ENCODE measurements at places on chromosomes 11 and 22. TPM values are rescaled to one million over a fixed set of nuclear protein-coding genes. Genes with fewer than 3 reads are reported as not detected.

OR6T1 gene
- not detected for total RNA-seq

TRIM6 gene
- total RNA-seq, result 1.3 TPM

BIRC2 gene
- total RNA-seq, result 30.3 TPM

GAL3ST1 gene
- not detected for total RNA-seq

OR8D4 gene
- not detected for total RNA-seq

TIGD3 gene
- 0.13 TPM for total RNA-seq

PKNOX2 gene
- not detected for total RNA-seq

MIAT gene
- 0.16 TPM for total RNA-seq

OR8G5 gene
- total RNA-seq, result not detected

GP1BB gene
- 0.65 TPM for total RNA-seq

CEND1 gene
- total RNA-seq, result not detected

BBOX1 gene
- not detected for total RNA-seq

UBQLNL gene
- total RNA-seq, result not detected

TMEM86A gene
- total RNA-seq, result 4.2 TPM

OR51Q1 gene
- not detected for total RNA-seq

MTA2 gene
- 185 TPM for total RNA-seq

PARVA gene
- 32.7 TPM for total RNA-seq

F2 gene
- total RNA-seq, result not detected

PGA4 gene
- not detected for total RNA-seq

CSTPP1 gene
- 6.6 TPM for total RNA-seq

GNG3 gene
- not detected for total RNA-seq

PGAP2 gene
- total RNA-seq, result 6.8 TPM

CLCF1 gene
- total RNA-seq, result 2.7 TPM

SLC5A1 gene
- not detected for total RNA-seq

MMP12 gene
- total RNA-seq, result not detected

KCNJ11 gene
- total RNA-seq, result 0.32 TPM

OR56A1 gene
- not detected for total RNA-seq

NXPE2 gene
- not detected for total RNA-seq

ASRGL1 gene
- 33.4 TPM for total RNA-seq

PRR33 gene
- not detected for total RNA-seq

PGR gene
- under 0.01 TPM for total RNA-seq

C11orf42 gene
- total RNA-seq, result not detected
